ENCODE measurements at places on chromosomes 11 and 22.

- DNase-seq = no peak
Measured at GRCh38 chr11:94127638-94128037, 1.0 kb upstream of the PANX1 start.

DNA sequence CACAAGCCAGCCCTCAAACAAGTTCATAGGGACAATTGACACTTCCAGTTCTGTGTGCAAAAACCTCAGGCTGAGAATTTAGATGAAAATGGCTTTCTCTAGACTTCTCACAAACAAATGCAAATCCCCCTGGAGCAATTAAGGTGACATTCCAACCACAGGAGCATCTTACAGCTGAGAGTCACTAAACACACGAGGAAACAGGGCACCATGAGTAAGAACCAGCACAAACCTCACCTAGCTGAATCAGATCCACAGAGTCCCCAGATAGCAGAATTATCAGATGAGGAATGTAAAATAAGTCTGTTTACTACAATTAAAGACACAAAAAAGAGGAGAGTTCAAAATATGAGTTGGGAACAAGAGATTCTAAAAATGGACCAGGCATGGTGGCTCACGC lies 51.5 kb downstream of the RTL6 start:
- no peak for DNase-seq

GRCh38 chr22:27105142-27106025 lies 448.0 kb downstream of the MIAT start:
- peak; percentile 83 for DNase-seq

GRCh38 chr22:31083377-31083768 lies 2.3 kb downstream of the SMTN start:
- DNase-seq = no peak

DNA sequence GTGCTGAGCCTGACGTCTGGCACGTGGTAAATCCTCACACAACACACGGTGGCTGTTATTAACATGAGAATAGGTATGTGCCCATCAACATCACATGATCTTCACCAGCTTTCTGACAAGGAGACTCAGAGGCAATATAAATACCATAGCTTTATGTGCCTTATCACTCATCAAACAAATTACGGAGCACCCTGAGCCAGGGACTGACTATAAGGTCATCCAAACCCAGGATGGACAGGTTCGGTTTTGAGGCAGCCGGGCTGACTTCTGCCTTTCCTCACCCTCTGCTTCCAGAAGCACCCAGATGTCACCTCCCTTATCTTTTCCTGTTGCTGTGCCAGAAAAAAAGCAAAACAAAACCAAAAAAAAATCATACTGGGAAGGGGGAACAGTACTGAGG lies 5.7 kb upstream of the PLAAT3 start:
- no peak for DNase-seq

DNA sequence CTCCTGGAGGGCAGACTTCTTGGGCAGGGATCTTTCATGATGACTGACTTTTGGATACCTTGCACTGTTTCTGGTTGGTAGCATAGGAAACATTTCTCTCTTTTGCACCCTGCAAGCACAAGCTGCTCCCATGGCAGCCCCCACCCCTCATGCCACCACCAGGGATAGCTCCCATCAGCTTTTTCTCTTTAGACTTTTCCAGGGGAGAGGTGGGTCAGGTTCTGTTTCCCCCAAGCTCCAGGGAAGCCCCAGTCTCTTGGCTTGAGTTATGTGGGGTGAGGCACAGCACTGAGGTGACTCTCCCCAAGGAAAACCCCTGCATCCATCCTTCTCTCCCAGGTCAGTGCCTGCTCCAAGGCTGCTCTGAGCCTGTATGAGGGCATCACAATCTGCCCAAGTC lies 22.5 kb downstream of the LRRC32 start:
- DNase-seq = no peak

GRCh38 chr22:47450876-47451475 lies 688.5 kb downstream of the TBC1D22A start:
- DNase-seq = no peak

- no peak for DNase-seq
Measured at GRCh38 chr22:21928048-21928447, 24.6 kb downstream of the PPM1F start.

DNA sequence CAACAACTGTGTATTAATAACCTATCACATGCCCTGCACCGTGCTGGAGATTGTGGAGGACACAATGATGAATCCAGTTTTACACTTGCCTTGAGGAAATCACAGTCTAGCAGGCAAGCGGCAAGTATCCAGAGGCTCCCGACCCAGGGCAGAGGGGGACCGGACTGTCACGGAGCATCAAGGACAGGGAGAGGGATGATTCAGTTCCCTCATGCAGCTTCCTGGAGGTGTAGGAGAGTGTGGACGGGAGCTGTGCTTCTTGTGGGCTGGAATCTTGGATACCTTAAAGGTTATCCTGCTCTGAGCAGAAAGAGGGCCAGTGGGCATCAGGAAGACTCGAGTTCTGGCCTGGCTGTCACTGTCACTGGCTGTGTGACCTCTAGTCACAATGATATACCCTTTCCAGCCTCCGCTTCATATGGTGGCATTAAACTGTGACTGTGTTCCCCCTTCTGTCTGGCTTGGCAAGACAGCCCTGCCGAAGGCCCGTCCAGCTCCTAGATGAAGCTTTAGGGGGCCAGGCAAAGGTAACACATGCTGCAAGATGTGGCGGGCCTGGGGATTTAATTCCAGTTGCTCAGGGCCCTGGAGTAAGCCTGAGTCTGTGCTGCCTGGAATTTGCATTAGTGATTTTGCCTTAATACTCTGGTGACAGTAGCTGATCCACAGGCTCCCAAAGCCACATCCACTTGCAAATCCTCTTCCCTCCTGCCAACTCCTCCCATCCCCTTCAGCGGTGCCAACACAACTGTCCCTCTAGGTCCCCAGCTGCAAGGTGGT lies 162.8 kb downstream of the DSCAML1 start:
- no peak for DNase-seq

DNA sequence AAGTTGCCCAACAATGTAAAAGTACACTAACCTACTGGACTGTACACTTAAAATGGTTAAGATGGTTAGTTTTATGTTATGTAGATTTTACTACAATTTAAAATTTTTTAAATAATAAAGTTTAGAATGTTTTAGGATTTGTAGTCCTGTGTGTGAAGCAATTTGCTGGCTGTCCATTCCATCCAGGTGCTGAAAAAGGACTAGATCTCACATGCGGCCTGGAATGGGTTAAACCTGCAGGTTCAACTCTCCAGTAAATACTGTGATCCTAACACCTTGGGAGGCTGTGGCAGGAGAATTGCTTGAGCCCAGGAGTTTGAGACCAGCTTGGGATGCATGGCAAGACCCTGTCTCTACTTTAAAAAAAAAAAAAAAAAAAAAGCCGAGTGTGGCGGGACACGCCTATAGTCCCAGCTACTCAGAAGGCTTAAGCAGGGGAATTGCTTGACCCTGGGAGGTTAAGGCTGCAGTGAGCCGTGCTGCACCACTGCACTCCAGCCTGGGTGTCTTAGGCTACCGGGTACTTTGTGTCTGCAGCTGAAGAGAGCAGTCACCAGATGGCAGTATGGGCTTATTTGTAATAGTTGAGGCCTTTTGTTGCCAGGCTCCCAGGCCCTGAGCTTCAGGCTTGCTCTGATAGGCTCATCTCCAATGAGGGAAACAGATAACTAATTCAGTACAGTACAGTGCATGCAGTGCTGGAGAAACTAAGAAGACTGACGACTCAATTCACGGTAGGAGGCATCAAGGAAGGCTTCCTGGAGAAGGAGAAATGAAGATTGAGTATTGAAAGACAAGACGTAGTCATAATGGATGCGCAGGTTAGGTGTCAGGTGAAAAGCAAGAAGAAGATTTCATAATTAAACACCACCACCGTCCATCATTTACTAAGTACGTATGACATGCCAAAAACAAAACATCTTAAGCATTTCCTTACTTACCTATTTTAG lies 64.7 kb upstream of the ASPHD2 start:
- DNase-seq = peak; percentile 71

DNA sequence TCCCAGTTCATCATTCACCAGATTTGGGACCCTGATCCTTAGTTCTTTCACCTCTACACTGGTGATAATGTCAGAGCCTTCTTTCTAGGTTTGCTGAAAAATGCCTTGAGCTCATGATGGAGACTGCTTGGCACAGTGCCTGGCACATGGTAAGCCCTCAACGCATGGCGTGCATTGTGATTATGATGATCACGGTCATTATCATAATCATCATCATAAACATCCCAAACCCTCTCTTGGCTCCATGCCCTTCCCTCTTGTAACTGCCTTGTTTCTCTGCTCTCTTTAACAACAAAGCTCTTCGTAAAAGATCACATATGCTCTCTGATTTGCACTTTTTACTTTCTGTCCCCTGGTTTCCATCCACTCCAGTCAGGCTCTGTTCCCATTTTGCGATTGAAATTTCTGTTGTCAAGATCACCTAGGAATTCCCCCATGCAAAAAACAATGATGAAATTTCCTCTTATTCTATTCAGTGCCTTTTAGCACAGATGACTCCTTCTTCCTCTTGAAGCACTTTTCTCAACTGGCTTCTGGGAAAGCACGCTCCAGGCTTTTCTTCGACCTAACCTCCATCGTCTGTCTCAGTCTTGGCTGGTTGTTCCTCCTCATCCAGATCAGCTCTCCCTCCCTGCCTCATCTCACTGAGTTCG lies 479.1 kb downstream of the OPCML start:
- no peak for DNase-seq

GRCh38 chr11:3932698-3933097 lies 77.2 kb downstream of the STIM1 start:
- no peak for DNase-seq

GRCh38 chr22:46977656-46978343 lies 215.3 kb downstream of the TBC1D22A start:
- DNase-seq = no peak

GRCh38 chr22:49701380-49702067 lies 126.1 kb downstream of the BRD1 start:
- no peak for DNase-seq

DNA sequence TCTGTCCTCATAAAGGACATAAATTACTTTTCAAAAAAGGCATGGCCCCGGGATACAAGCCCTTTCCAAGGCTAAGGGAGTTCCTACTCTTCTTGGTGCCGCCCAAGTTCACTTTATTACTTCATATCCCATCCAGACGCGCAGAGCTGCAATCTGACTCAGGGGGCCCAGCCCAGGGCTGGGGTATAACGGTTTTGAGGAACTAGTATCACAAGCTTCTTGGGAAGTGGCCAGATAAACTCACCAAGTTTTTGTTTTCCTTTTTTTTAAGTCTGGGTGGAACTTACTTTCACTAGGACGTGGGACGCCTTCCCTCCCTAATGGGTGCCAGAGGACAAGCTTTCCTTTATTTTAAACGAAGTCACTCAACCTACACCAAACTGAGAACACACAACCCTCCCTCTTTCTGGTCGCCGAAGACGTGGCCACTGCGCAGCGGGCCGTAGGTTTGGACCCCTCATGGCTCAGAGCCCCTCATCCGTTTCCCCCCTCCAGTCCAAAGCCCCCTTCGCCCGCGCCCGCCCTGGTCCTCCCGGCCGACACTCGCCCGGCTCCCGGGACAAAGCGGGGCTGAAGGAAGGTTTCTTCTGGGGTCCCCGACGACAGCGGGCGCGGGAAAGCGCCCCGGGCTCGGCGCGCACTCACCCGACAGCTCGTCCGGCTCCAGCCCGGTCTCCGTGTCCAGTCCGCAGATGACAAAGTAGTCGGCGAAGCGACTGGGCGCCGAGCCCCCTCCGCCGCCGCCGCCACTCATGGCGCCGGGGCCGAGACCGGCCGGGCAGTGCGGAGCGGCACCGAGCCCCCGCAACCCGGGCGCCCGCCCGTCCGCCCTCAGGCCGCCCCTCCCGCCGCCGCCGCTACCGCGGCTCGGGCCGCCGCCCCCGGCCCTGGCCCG lies 587 bp downstream of the DENND5A start:
- DNase-seq = peak; percentile 70

- DNase-seq = no peak
Measured at GRCh38 chr11:86230921-86231434, 13.6 kb upstream of the EED start.

DNA sequence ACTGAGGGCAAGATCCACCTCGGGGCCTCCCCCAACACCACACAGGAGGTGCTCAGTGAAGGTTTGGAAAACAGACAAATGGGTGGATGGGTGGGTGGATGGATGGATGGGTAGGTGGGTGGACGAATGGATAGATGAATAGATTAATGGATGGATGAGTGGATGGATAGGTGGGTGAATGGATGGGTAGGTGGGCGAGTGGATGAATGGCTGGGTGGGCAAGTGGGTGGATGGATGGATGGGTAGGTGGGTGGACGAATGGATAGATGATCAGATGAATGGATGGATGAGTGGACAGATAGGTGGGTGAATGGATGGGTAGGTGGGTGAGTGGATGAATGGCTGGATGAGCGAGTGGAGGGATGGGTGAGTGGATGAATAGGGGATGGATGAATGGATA lies 863 bp upstream of the PRR33 start:
- DNase-seq = no peak

- DNase-seq = no peak
Measured at GRCh38 chr11:26229257-26229656, 102.7 kb upstream of the ANO3 start.

DNA sequence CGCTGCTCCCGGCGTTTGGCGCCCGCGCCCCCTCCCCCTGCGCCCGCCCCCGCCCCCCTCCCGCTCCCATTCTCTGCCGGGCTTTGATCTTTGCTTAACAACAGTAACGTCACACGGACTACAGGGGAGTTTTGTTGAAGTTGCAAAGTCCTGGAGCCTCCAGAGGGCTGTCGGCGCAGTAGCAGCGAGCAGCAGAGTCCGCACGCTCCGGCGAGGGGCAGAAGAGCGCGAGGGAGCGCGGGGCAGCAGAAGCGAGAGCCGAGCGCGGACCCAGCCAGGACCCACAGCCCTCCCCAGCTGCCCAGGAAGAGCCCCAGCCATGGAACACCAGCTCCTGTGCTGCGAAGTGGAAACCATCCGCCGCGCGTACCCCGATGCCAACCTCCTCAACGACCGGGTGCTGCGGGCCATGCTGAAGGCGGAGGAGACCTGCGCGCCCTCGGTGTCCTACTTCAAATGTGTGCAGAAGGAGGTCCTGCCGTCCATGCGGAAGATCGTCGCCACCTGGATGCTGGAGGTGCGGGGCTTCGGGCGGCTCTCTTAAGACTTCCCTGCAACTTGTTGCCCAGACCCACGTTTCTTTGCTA lies at the start of gene CCND1:
Gene CCND1 (plus strand): TSS at position 162 of the 587 bp plus-strand sequence. CDS start 158 bp downstream, at position 320.
- peak; percentile 89 for DNase-seq

GRCh38 chr11:76644591-76644990 lies 26.0 kb downstream of the LRRC32 start:
- DNase-seq = no peak

- DNase-seq = no peak
Measured at GRCh38 chr11:36388951-36389350, 92.9 kb downstream of the PRR5L start.

DNA sequence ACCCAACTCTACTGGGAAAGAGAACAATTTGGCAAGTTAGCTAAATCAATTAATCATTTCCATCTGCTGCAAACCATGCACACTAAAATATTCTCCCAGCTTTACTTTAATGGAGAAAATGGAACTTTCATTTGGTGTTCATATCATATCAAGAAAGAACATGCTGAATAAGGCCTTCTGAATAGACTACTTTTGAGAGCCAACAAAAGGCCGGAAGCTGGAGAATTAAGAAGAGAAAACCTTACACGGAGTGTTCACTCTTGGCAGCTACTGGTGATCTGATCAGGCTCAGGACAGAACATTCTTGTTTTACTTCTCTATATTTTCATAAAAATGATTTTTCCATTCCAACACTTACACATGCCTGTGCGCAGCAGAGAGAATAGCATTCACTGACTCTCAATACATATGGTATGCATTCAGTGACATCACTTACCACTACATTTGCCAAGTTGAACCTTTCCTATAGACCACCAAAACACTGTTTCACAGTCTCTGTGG lies 165.3 kb downstream of the TTC28 start:
- DNase-seq = no peak

Data from amniotic stem cell (primary cell).